Neural progenitor cell (in vitro differentiated cells): ENCODE measurements at places on chromosomes 11 and 22. TPM values are rescaled to one million over a fixed set of nuclear protein-coding genes. Genes with fewer than 3 reads are reported as not detected.

IFITM10 gene
- 0.34 TPM in 1 of 2 replicates, not detected in the other for total RNA-seq

DNA sequence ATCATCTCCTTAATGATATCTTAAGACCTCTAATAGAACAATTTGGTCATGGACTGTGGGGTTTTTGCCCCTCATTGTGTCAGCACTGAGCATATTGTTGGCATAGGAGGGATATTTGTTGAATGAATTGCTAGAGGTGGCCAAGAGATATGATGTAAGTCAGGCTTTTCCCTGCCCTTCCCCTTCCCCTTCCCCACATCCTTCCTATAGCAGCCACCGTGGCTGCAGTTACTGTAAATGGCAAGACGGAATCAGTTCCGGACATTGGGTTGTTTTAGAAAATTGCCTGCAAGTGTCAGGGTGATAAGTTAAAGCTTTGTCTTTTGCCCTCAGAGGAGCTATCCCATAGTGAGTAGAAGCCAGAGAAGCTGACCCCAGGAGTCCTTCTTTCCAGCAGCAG is 23.0 kb downstream of the LIMK2 start:
- no peak overlapping the region for H3K27ac ChIP-seq
- H3K4me1 ChIP-seq = peaks cover 7% of the 10 kb centered on the region
- no peak overlapping the region for H3K4me3 ChIP-seq
- no peaks in the 10 kb centered on the region for H3K27me3 ChIP-seq
- H3K36me3 ChIP-seq = no peaks in the 10 kb centered on the region
- no peak for DNase-seq

DNA sequence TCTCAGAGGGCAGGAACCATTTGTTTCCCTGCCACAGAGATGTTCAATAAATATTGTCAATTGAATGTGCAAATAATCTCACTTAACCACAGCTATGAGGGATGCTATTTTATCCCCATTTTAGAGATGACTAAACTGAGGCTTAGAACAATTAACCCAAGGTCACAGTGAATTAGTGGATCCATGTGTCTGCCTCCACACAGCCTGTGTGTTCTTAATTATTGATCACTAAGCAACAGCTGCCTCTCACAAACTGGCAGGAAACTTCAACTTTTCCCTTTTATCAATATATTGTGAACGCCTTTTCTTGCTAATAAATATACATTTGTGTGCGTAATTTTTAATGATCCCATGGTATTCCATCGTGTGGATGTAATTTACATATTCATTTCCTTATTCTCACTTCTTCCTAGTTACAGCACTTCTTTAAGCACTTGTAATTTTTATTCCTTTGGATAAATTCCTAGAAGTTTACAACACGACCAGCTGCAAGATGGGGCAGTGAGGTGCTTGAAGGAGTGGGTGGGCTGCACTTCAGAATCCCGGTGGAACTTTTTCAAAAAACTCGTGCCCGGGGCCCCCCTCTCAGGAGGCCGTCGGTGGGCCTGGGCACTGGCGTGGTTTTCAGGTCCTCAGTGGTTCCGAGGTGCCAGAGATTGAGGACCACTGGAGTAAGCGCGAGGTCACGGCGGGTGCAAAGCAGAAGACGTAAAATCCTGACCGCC is 915 bp upstream of the SREBF2 start:
- peak overlapping the region; percentile 100 for H3K27ac ChIP-seq
- DNase-seq = no peak
- no peaks in the 10 kb centered on the region for H3K27me3 ChIP-seq
- peaks cover 30% of the 10 kb centered on the region for H3K4me1 ChIP-seq
- peak overlapping the region; percentile 83 for H3K4me3 ChIP-seq
- peaks cover 9% of the 10 kb centered on the region for H3K36me3 ChIP-seq

C11orf42 gene
- total RNA-seq = not detected in 2 replicates

GRCh38 chr22:46178755-46179505 is 28.6 kb downstream of the PPARA start:
- no peaks in the 10 kb centered on the region for H3K4me1 ChIP-seq
- no peak overlapping the region for H3K27ac ChIP-seq
- DNase-seq = no peak
- H3K27me3 ChIP-seq = no peaks in the 10 kb centered on the region
- no peak overlapping the region for H3K4me3 ChIP-seq

DNA sequence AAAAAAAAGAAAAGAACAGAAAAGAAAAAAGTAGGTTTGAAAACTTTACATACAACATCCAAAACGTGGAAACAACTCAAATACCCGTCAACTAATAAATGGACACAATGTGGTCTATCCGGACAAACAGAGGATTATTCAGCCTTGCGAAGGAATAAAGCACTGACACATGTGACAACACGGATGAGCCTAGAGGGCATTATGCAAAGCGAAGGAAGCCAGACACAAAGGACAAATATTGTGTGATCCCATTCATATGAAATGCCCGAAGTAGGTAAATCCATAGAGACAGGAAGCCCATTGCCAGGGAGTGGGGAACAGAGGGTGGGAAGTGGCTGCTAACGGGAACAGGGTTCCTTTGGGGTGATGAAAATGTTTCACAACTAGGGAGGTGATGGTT is 11.8 kb downstream of the RFPL1 start:
- no peaks in the 10 kb centered on the region for H3K36me3 ChIP-seq
- H3K4me1 ChIP-seq = no peaks in the 10 kb centered on the region
- no peak overlapping the region for H3K27ac ChIP-seq
- DNase-seq = no peak
- H3K4me3 ChIP-seq = no peak overlapping the region

DNA sequence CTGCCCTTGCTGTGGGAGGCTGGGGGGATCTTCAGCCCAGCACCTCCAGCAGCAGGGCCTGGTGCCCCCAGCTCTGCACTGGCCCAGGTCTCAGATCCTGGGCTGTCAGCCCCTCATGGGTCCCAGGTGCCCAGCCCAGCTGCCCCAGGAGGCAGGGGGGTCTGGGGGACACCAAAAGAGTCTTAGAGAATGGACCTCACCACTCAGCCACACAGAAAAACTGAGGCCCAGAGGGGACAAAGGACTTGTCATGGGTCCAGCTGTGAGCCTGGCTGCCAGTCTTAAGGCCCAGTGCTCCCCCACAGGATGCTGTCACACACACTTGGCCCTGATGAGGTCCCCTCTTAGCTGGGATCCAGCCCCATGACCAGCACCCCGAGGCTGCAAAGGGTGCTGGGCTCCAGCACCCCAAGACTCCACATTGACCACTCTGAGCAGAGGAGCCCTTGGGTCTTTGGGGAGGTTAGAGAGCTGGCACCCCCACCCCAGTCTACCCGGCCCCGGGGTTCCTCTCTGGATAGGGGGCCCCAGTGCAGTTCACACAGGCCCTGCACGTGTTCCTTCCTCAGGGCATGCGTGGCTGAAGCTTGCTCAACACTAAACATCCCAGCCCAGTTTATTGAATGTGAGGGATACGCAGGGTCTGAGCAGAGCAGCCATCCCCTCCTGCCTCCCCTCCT is 54.4 kb downstream of the IGLL5 start:
- DNase-seq = no peak
- H3K4me3 ChIP-seq = no peak overlapping the region
- no peaks in the 10 kb centered on the region for H3K4me1 ChIP-seq
- peaks cover 71% of the 10 kb centered on the region for H3K27me3 ChIP-seq
- H3K36me3 ChIP-seq = no peaks in the 10 kb centered on the region

- no peaks in the 10 kb centered on the region for H3K36me3 ChIP-seq
- no peak overlapping the region for H3K4me3 ChIP-seq
- H3K27ac ChIP-seq = no peak overlapping the region
- H3K4me1 ChIP-seq = peaks cover 3% of the 10 kb centered on the region
- DNase-seq = no peak
These were observed 453.1 kb downstream of the SOX6 start for GRCh38 chr11:15903246-15903645.

- H3K4me3 ChIP-seq = no peak overlapping the region
- H3K27me3 ChIP-seq = peaks cover 5% of the 10 kb centered on the region
- H3K27ac ChIP-seq = no peak overlapping the region
- no peaks in the 10 kb centered on the region for H3K36me3 ChIP-seq
- no peaks in the 10 kb centered on the region for H3K4me1 ChIP-seq
- DNase-seq = no peak
These were observed 47.7 kb downstream of the WNT11 start for GRCh38 chr11:76158394-76159302.

DNA sequence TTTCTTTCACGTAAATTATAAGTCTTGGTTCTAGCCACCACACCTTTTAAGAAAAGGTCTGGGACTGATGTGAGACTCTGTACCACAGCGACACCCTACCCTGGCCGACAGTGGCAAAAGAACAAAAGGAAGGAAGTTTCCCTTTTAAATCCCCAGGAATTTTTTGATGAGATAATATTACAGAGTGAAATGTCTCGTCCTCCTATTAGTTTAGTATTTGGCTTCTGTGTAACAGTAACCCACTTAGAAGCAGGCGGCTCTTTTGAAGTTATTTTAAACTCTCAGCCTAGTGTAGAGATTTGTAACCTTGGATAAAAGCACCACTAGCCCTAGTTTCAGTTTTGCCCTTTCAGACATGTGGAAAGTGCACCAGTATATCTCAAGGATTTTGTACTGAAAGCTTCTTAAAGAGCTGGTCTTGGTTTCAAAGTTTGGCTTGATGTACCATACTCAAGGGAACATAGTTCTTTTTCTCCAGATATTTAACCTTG is 84.1 kb downstream of the C22orf31 start:
- H3K4me3 ChIP-seq = no peak overlapping the region
- H3K27me3 ChIP-seq = no peaks in the 10 kb centered on the region
- no peak overlapping the region for H3K27ac ChIP-seq
- DNase-seq = no peak
- peaks cover 35% of the 10 kb centered on the region for H3K4me1 ChIP-seq
- H3K36me3 ChIP-seq = no peaks in the 10 kb centered on the region

SCGB1A1 gene
- not detected in 2 replicates for total RNA-seq

TRIM49D1 gene
- total RNA-seq = not detected in 2 replicates

DNA sequence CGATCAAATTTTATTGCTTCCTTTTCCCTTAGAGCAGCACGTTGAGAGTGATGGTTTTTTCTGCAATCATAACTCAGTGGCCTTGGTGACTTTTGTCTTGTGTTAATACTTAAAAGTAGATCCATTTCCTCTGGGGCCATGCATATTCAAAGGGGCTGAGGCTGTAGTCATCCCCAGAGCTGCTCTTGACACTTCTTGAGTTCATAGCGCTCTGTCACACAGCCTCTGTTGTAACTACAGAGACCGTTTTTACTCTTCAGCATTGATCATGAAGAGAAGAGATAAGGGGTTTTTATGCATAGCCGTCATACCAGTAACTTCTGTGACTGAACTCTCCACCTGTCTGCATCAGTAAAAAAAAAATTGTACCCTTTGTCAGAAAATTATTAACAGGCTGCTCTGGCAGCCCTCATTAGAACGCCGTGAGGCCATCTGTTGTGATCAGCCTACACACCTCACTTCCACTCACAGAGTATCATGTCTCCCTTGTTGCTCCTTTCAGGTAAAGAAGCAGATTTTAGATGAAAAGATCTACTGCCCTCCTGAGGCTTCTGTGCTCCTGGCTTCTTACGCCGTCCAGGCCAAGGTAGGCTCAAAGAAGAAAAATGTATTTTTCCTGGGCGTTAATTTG is 38.4 kb downstream of the NF2 start:
- H3K4me3 ChIP-seq = no peak overlapping the region
- DNase-seq = no peak
- H3K36me3 ChIP-seq = peaks cover 4% of the 10 kb centered on the region
- no peaks in the 10 kb centered on the region for H3K27me3 ChIP-seq
- H3K27ac ChIP-seq = no peak overlapping the region
- H3K4me1 ChIP-seq = no peaks in the 10 kb centered on the region
